CD8-positive, alpha-beta memory T cell (primary cell): ENCODE measurements at places on chromosomes 4 and X. TPM values are rescaled to one million over a fixed set of nuclear protein-coding genes. Genes with fewer than 3 reads are reported as not detected.

- no peak for DNase-seq
These were observed 123.4 kb upstream of the PACRGL start for GRCh38 chr4:20576861-20577260.

The ZNF718 gene
- 5.8 TPM for polyA plus RNA-seq

- DNase-seq = peak; percentile 3
These were observed at the start of gene CXCL3 for GRCh38 chr4:74038425-74039314. Gene CXCL3 (minus strand): TSS chr4:74038689. CDS start chr4:74038611, 78 bp downstream.

- DNase-seq = no peak
These were observed 52.8 kb upstream of the RBM47 start for GRCh38 chr4:40682290-40683101.

GRCh38 chrX:13293700-13294099 is 26.2 kb downstream of the ATXN3L start:
- DNase-seq = no peak

DNA sequence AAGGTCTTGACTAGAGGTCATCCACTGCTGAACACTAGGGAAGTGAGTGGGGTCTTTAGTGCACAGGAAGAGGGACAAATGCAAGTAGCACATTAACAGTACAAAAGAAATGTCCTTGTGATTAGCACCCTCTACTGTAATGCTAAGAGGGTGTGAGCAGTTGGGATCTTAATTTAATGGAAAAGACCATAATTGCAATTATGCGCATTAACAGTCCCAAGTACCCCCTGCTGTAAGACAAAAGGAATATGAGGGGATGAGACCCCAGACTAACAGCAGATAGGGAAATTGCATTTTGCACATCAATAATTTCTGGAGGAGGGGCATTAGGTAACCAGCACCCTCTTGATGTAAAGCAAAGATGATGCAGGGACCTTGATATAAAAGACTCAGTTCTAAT is 285.0 kb downstream of the CHIC1 start:
- DNase-seq = no peak

GRCh38 chr4:99248714-99249113 is 29.7 kb upstream of the ADH6 start:
- DNase-seq = no peak

GRCh38 chrX:122517786-122518185 is 666.3 kb upstream of the GRIA3 start:
- no peak for DNase-seq

DNA sequence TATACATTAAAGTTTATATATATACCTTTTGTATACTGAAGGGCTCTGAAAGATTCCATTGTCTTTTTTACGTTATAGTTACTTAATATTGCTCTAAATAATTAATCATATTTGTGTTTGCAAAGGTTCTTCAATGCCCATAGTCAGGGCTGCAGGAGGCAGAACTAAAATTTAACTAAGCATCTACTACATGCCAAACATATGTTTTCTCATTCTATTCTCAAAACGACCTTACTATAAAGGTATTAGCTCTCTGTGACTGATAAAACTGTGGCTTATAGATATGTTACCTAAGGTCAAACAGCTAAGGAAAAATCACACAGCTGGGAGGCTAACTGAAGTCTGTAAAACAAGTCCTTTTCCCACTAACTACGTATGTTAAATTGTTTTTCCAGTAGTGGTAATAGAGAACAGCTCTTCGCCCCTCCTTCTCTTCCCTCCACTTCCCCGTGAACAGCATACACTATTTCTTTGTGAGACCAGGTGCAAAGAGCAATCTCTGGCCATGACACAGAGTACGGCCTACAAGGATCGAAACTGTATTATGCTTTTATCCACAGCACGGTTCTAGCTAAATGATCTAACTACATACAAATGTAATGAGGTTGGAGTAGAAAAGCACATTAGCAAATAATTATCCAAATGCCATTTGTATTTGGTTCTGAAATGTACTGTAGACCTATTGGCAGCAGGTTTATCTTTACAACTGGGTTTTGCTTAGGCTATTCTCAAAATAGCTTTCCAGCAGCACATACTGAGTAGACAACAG is 1.7 kb downstream of the CNOT6L start:
- no peak for DNase-seq

The VSIG4 gene
- polyA plus RNA-seq = 2.5 TPM

The C4orf46 gene
- 5.7 TPM for polyA plus RNA-seq

The HSFX1 gene
- polyA plus RNA-seq = 0.14 TPM
